ENCODE measurements at places on chromosomes 7 and 10.

DNA sequence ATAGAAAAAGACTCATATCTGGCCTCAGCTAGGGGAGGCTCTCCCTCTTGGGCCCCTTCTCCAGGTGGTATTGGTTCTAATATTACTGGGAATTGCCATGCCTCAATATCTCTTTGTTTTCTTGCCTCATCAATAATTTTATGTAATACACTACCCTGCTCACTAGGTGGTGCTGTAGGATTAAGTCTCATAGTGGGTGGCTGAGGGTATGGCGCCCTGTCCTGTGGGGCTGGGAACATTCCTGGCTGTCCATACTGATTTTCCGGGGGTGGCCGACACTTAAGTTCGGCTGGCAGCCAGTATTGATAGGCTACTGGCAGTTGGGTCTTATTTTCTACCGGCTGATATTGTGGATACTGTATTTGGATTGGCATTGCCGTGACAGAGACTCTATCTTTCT is 9.0 kb upstream of the TAS2R3 start:
- no peak for DNase-seq

- no peak for DNase-seq
Measured at GRCh38 chr7:126727930-126728391, 524.8 kb downstream of the GRM8 start.

DNA sequence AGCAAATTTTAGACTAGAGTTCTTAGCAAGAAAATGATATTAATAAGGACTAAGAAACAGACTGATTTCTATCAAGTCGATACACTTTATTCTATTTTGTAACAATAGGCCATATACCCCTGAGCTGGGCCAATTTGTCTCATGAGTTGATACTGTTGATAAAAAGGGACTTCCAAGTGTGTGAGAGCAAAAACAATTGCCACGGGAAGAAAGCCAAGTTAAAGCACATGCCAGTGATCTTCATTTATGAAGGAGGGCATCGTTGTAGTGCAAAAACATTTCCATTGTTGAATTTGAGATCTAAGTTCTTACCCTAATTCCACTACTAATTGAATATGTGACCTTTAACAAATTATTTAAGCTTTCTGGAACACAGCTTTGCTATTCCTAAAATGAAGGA is 119.9 kb downstream of the CNOT4 start:
- no peak for DNase-seq

- no peak for DNase-seq
Measured at GRCh38 chr10:126520751-126521317, 132.6 kb upstream of the ADAM12 start.

GRCh38 chr7:157293413-157293788 is 43.4 kb upstream of the DNAJB6 start:
- no peak for DNase-seq
